PC-3 (cell line): ENCODE measurements at places on chromosomes 6 and 20. TPM values are rescaled to one million over a fixed set of nuclear protein-coding genes. Genes with fewer than 3 reads are reported as not detected.
A peak's percentile ranks its signal among the peaks of the same experiment; 100 is the strongest.

SLC35D3 gene
- not detected in 2 replicates for total RNA-seq

CCN5 gene
- total RNA-seq = 0.26 TPM in 1 of 2 replicates, not detected in the other

DST gene
- 81.5 and 90.8 TPM in 2 replicates for total RNA-seq

ZNF165 gene
- 8.9 and 12.1 TPM in 2 replicates for total RNA-seq

DEFB115 gene
- not detected in 2 replicates for total RNA-seq

DNA sequence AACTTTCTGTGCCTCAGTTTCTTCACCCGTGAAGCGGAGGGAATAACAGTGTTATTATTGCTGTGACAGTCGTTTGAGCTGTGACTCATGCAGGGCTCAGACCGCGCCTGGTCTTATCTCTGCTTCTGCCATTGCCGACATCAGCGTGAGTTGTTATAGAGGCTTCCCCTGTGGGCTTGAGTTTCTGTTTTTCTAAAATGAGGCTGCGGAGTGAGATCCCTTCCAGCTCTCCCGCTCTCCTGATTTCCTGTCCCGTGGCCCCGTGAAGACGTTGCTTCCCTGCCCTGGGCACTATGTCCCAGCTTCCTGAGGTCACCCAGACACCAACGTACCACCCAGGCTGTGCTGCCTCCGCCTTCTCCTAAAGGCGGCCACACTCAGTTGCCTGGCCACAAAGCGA, 278.5 kb downstream of the BMP7 start:
- H3K27me3 ChIP-seq = no peaks in the 10 kb centered on the region
- peak overlapping the region; percentile 69 for H3K4me3 ChIP-seq
- H3K36me3 ChIP-seq = no peaks in the 10 kb centered on the region
- H3K27ac ChIP-seq = peak overlapping the region; percentile 88
- DNase-seq = peak; percentile 80
- peaks cover 55% of the 10 kb centered on the region for H3K4me1 ChIP-seq

DNA sequence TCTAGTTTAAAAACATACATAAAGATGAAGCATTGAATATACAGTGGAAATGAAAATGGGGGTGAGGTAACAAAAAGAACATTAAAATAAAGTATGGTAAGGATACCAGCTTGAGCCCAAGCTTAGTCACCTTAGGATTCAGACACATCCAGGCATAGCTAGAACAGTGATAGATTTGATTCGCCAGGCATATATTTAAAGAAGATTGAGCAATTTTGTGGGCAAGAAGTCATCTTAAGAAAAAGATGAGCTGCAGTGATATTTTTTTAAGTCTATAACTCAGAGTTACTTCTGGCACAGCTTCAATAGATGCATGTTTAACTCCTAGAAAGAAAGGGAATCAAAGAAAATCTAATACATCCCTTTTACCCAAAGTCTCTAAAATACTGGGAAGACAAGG, 97.9 kb downstream of the BMP5 start:
- no peaks in the 10 kb centered on the region for H3K36me3 ChIP-seq
- no peak overlapping the region for H3K27ac ChIP-seq
- peak; percentile 33 for DNase-seq
- H3K4me1 ChIP-seq = peaks cover 9% of the 10 kb centered on the region
- H3K4me3 ChIP-seq = no peak overlapping the region

DNA sequence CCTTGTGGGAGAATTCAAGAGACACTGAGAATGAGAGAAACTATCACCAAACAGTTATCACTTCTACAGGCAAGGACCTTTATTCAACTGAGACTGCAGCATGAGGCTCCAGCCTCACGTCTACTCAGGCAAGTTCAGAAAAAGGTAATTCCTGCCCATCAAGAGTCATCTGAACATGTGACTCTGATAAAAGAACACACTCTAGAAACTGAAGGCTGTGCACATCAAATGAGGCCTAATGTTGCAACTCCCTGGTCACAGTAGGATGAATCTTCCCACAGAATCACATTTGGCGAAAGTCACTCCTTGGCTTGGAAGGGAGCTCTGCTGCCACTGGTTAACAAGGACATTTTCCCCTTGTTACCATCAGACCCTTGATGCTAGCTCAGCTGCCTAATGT, 71.2 kb upstream of the EMILIN3 start:
- DNase-seq = no peak
- H3K4me1 ChIP-seq = no peaks in the 10 kb centered on the region
- H3K36me3 ChIP-seq = peaks cover 21% of the 10 kb centered on the region
- no peak overlapping the region for H3K27ac ChIP-seq

DNA sequence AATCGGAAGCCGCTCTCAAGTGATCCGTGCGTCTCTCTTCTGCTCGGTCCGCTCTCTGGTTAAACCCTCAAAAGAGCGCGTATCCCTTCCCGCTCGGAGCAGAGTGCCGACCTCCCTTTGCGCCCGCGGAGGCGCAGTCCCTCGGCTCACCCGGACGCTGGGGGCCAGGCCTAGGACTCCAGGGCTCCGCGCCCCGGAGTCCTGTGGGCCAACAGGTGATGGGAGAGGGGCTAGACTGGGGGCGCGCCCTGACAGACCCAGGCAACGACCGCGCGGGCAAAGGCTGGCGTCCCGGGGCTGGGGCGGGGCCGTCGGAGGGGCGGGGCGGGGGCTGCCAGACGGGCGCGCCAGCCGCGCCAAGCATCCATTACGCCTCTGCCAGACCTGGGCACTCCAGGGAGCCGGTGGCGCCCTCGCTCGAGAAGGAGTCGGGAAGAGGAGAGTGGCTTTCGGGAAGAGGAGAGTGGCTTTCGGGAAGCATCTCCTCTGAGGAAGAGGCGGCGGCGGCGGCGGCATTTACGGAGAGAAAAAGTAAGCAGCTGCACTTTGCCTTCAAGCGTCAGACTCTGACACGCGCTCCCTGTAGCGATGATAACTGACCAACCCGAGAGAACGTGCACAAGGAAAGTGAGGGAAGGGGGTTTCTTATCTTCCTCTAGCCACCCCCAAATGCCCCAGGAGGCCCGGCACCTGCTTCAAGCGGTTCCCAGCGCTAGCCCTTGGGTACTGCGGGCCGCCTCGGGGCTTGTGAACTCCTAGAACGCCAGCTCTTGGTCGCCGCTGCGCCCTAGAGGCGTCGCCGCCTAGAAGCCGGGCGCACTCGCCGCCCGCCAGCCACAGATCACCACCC, 2.6 kb downstream of the EPHA7 start:
- 0 out of 2 replicates have a peak, but pooled peaks cover 2% of the 10 kb centered on the region for H3K4me1 ChIP-seq
- peaks cover 49% of the 10 kb centered on the region for H3K27me3 ChIP-seq
- H3K27ac ChIP-seq = no peak overlapping the region
- peak overlapping the region; percentile 81 for H3K4me3 ChIP-seq
- peak; percentile 8 for DNase-seq

DNA sequence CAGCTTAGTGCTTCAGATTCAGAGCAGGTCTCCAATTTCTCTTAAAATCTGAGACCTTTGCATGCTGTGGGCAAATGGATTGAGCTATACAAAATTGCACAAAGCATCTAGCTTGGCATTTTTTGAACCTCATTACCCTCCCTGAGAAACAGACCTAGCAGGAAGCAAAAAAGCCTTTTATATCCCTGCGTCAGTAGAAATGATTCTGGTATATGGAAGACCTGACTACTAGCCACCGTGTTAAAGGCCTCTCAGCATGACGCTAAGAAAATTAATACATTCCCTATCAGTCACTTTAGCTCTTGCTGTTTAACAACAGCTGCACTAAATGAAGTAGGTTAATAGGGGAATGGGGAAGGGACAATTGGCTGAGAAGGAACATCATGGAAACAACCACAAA, 110.7 kb upstream of the SMLR1 start:
- no peak overlapping the region for H3K4me3 ChIP-seq
- DNase-seq = no peak
- no peak overlapping the region for H3K27ac ChIP-seq
- H3K27me3 ChIP-seq = no peaks in the 10 kb centered on the region
- H3K36me3 ChIP-seq = no peaks in the 10 kb centered on the region

DNA sequence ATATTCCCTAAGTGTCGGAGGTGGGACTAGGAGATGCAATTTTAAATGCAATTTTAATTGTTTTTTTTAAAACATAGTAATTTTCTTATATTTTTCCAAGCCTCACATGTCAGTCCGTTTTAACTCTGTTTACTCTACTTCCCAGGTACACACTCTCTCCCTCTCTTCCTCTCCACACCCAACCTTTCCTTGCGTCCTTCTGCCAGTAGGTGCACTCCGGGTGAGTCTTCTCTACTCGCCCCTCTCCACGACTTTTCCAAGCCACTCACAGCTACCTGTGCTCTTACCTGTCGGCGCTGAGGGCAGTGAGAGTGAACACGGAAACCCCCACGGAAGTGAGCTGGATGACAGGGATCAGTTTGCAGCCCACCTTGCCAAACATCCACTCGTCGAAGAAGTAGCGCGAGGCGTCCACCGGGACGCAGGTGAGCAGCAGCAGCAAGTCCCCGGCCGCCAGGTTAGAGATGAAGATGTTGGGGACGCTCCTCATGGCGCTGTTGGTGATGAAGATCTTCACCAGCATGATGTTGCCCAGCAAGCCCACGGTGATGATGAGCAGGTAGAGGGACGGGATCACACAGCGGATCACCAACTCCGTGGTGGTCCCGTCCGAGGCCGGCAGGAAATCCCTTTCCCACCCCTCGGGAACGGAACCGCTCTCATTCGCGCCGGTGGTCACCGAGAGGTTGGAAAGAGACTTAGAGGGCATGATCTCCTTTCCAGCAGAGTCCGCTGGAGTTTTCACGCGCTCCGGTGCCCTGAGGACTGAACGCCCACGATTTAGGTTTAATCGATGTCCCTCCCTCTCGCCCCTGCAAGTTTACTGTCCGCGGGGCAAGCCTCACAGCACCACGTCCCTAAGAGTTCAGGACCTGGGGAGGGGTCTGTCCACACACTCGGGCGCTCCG, 44.5 kb upstream of the GJE1 start:
- H3K27me3 ChIP-seq = no peaks in the 10 kb centered on the region
- H3K4me1 ChIP-seq = no peaks in the 10 kb centered on the region
- DNase-seq = no peak
- no peaks in the 10 kb centered on the region for H3K36me3 ChIP-seq

GRCh38 chr20:10647909-10648308, 25.9 kb downstream of the JAG1 start:
- no peaks in the 10 kb centered on the region for H3K4me1 ChIP-seq
- no peak overlapping the region for H3K27ac ChIP-seq
- DNase-seq = no peak
- no peak overlapping the region for H3K4me3 ChIP-seq
- H3K27me3 ChIP-seq = no peaks in the 10 kb centered on the region

GRCh38 chr6:101799531-101799930, 406.0 kb downstream of the GRIK2 start:
- DNase-seq = no peak
- no peaks in the 10 kb centered on the region for H3K27me3 ChIP-seq
- H3K36me3 ChIP-seq = no peaks in the 10 kb centered on the region
- H3K4me1 ChIP-seq = no peaks in the 10 kb centered on the region

DNA sequence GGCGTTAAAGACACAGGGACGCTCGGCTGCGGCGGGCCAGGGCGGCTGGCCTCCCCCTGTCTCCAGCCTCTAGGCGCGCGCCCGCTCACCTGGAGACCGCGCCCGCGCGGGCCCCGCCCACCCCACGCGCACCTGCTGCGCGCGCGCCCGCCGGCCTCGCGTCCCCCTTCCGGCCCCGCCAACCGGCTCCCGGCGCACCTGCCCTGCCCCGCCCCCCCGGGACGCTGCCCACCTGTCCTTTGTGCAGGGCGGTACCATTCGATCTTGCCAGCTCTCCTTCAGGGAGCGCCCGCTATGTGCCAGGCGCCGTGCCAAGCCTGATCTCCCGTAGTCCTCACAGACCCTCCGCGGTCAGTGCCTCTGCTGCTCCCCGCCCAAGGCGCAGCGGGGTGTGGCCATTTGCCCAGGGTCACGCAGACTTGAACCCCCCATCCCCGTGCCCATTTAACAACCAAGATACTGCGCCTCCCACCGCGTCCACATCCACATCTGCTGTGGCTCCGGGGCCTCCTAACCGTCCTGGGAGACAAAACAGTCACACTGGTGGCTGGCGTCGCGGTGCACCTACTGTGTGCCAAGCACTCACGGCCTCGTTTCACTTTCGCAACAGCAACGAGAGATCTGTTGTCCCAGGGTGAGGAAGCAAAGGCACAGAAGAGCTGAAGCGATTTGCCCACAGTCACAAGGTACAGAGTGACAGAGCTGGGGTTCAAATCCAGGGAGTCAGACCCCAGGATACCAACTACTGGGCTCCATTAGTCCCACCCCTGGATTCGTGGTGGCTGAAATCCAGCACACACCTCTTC, 48.1 kb downstream of the NOL4L start:
- no peak overlapping the region for H3K27ac ChIP-seq
- H3K4me3 ChIP-seq = peak overlapping the region; percentile 68
- peak; percentile 52 for DNase-seq
- H3K36me3 ChIP-seq = no peaks in the 10 kb centered on the region
- peaks cover 14% of the 10 kb centered on the region for H3K4me1 ChIP-seq
- H3K27me3 ChIP-seq = no peaks in the 10 kb centered on the region

GRCh38 chr20:528923-529604, 14.5 kb downstream of the CSNK2A1 start:
- H3K4me1 ChIP-seq = peaks cover 14% of the 10 kb centered on the region
- H3K27me3 ChIP-seq = no peaks in the 10 kb centered on the region
- peak; percentile 70 for DNase-seq
- H3K36me3 ChIP-seq = peaks cover 41% of the 10 kb centered on the region
- H3K4me3 ChIP-seq = no peak overlapping the region
- H3K27ac ChIP-seq = no peak overlapping the region

- H3K36me3 ChIP-seq = no peaks in the 10 kb centered on the region
- H3K27ac ChIP-seq = no peak overlapping the region
- H3K4me1 ChIP-seq = no peaks in the 10 kb centered on the region
- H3K27me3 ChIP-seq = peaks cover 87% of the 10 kb centered on the region
- DNase-seq = no peak
- no peak overlapping the region for H3K4me3 ChIP-seq
Observed at GRCh38 chr20:54629632-54630031, 154.2 kb downstream of the DOK5 start.

GRCh38 chr6:5126214-5126613, 41.1 kb downstream of the PPP1R3G start:
- no peak for DNase-seq
- H3K27ac ChIP-seq = no peak overlapping the region
- peaks cover 14% of the 10 kb centered on the region for H3K4me1 ChIP-seq
- no peak overlapping the region for H3K4me3 ChIP-seq

- DNase-seq = no peak
- no peak overlapping the region for H3K27ac ChIP-seq
- no peak overlapping the region for H3K4me3 ChIP-seq
- H3K27me3 ChIP-seq = 0 out of 2 replicates have a peak, but pooled peaks cover 6% of the 10 kb centered on the region
- H3K36me3 ChIP-seq = no peaks in the 10 kb centered on the region
- no peaks in the 10 kb centered on the region for H3K4me1 ChIP-seq
Observed at GRCh38 chr6:97812940-97813339, 529.9 kb upstream of the MMS22L start.

DNA sequence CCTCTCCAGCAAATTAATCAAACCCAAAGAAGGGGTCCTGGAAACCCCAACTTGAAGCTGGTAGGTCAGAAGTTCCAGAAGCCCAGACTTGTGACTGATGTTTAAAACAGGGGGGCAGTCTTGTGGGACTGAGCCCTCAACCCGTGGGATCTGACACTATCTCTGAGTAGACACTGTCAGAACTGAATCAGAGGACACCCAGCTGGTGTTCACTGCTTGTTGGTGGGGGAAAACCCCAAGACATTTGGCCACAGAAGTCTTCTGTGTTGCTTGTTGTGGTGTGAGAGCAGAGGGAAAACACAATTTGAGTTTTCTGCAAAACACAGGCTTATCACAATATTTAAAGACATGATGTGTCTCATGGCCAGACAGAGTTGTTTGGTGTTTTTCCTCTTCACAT, 29.9 kb downstream of the KIF13A start:
- H3K27me3 ChIP-seq = no peaks in the 10 kb centered on the region
- H3K4me3 ChIP-seq = no peak overlapping the region
- no peak overlapping the region for H3K27ac ChIP-seq
- H3K36me3 ChIP-seq = 0 out of 2 replicates have a peak, but pooled peaks cover 2% of the 10 kb centered on the region
- DNase-seq = no peak
